ENCODE measurements at places on chromosomes 13 and 19.

- DNase-seq: peak; percentile 17
Observed at GRCh38 chr13:92573467-92574057, 653.0 kb upstream of the GPC6 start.

GRCh38 chr13:59842507-59842906, 321.2 kb downstream of the DIAPH3 start:
- no peak for DNase-seq

DNA sequence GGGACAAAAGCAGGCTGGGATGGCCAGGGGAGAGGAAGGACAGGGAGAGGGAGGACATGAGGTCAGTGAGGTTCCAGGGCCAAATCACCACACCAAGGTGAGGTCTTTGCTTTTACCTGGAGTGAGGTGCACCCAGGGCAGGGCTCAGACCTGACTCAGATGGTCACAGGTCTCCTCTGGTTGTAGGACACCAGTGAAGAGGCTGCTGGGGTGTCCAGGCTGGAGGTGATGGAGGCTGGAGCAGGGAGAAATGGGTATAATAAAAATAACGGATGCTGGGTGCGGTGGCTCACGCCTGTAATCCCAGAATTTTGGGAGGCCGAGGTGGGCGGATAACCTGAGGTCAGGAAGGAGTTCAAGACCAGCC, 6.9 kb downstream of the GRAMD1A start:
- no peak for DNase-seq

DNA sequence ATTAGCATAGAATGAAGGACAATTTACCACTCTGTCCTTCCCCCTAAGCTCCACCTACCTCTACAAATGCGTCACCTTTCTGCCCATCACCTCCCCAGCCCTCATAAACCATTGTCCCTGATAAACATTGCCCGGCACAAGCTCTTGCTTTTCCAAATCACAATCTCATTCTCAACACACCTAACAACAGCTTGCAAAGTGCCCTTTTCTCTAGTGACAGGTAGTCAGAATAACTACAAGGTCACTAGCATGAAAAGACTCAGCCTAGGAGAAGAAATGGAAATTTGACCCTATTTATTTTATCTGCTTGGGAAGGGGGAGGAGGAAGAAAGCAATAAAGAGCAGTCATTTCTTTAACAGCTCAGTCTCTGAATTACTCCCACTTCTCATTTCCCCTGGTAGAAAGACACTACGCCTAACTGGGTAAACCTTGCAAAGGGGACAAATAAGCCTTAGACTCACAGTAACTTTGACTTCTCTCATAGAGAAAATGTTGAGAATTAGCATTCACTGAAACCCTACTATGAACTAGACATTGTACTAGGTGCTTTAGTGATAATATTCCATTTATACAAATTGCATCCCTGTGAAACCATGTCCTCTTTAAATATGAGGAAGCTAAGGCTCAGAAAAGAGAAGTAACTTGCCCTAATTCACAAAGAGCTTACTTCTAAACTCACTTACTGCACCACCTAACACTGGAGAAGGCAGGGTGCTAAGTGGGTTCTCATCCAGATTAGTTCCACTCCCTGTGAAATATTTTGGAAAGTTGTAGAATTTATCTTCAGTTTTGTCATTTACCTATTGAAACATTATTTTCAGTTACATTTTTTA, 116.2 kb upstream of the FNDC3A start:
- DNase-seq: no peak

DNA sequence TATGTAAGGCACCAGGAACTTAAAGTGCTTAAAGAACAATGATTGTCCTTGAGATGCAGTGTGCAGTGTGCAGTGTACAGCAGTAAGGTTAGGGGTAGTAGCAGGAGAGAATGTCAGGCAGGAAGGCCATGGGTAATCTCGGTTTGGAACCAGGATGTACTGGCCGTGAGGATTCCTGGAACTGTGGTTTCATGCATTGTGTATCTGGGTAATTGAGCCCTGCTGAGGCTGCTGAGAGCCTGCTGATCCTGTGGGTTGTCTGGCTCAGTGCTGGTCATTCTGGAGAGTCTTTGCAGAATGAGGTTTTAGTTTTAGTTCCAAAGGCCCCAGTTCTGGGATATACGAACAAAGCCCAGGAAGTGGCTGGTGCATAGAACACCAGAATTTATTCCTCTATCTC, 71.0 kb downstream of the ZNF568 start:
- no peak for DNase-seq

DNA sequence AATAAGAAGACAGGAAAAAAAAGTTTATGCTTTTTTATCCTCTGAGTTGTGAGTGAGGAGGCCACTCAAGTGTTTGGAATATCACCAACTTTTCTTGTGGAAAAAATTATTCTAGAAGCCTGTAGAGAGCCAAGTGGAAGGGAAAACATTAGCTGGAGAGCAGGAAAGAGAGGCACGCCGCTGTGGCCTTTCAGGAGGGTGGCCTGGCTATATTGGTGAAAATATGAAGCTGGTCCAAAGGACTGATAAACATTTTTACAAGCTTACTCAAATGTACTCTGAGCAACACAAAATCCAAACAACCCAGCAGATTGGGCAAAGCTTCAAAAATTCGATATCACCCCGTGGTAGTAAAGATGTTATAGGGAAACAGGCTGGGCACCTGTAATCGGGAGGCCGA, 2.3 kb upstream of the EIF3G start:
- peak; percentile 73 for DNase-seq

- DNase-seq: no peak
Observed at GRCh38 chr13:113617961-113618360, 33.4 kb downstream of the TFDP1 start.

- DNase-seq: no peak
Observed at GRCh38 chr19:40594255-40594654, 6.9 kb upstream of the LTBP4 start.

- DNase-seq: no peak
Observed at GRCh38 chr13:105969761-105970160, 565.7 kb downstream of the EFNB2 start.

- no peak for DNase-seq
Observed at GRCh38 chr13:37636701-37637100, 38.1 kb upstream of the POSTN start.

DNA sequence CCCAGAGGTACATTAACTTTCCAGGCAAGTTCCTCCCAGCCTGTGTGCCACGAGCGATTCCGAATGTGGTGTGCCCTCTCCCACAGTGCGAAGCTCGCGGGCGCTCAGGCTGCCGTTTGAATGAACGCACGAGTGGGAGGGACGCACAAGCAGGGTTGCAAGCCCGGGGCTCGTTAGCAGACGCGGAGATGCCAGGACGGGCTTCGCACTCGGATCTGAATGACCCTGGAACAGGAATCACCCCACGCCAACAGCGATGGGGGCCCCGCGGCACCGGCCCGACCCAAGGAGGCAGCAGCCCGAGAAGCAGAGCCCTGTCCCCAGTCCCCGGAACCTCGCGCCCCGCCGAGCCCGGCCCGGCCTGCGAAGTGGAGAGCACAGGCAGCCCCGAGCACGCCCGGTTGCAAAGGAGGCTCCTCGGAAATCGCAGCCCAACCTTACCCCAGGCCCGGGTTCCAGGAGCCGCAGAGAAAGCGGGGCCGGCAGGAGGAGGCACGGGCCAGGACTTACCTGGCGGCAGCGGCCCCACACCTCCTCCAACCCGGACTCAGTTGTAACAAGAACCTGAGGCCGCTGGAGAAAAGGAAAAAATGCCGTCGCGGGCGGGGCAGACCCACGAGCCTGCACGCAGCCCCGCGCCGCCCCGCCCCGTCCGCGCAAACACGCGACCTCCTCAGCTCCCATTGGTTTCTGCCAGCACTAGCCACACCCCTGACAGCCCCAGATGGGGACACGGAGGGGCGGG, at the start of gene SLC25A30:
Gene SLC25A30 (minus strand): TSS at position 584 of the 745 bp plus-strand sequence. CDS start 6,948 bp downstream, outside the sequence.
- DNase-seq: peak; percentile 80

DNA sequence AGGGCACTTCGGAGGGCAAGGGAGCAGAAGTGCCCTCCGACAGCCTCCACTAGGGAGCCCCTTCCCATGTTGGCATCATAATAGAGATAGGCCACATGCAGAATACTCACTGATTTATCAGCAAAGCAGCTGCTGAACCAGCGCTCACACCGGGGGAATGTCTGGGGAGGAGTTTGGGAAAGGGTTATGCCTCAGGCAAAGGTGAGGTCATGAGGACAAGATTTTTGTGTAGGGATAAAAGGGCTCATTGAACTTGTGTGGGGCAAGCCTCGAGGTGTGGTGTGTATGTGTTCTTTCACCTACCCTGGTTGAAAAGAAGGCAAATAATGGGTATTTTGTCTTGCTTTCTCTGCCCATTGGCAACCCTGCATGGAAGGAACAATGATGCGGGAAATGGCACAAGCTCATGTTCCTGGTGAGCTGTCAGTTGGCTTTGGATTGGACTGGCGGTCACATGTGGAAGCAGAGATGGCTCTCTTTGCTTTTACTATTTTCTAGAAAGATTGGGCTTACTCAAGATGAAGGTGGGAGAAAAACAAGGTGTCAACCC, 39.1 kb upstream of the SLC7A9 start:
- DNase-seq: no peak

- no peak for DNase-seq
Observed at GRCh38 chr19:23905771-23906170, 8.9 kb upstream of the ZNF726 start.

GRCh38 chr19:30255791-30256495, 116.2 kb upstream of the ZNF536 start:
- no peak for DNase-seq

DNA sequence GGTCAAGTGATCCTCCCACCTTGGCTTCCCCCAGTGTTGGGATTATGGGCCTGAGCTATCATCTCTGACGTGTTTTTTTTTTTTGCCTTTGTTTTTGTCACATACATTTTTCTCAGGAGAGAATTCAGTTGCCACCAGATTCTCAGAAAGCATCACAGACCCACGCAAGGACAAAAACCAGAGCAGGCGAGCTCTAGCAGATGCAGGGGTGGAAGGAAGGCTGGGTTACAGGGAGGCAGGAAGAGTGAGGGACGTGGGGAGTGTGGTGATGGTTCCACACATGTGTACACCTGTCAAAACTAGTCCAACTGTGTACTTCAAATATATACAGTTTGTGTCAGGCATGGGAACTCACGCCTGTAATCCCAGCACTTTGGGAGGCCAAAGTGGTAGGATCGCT, 4.3 kb downstream of the TMEM161A start:
- DNase-seq: no peak

- peak; percentile 57 for DNase-seq
Observed at GRCh38 chr19:14383661-14384555, 2.7 kb downstream of the ADGRE5 start.

- no peak for DNase-seq
Observed at GRCh38 chr19:6963244-6963852, 57.9 kb downstream of the MBD3L2B start.

GRCh38 chr19:49475995-49476880, 2.2 kb downstream of the FLT3LG start:
- DNase-seq: no peak

DNA sequence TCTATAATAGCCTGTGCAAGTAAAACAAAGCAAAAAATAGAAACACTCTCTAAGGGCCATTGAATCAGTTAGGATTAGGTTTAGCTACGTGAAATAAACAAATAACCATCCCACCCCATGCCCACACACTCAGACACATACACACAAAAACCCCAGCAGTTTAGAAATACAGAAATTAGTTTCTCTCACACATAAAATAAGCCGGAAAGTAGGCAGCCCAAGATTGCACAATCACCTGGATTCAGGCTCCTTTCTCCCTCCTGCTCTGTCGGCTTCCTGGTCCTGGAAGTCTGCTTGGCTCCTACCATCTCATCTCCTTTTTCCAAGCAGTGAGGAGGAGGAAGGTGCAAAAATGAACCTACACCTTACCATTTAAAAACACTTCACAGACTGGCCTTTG, 22.6 kb upstream of the USP12 start:
- peak; percentile 42 for DNase-seq

DNA sequence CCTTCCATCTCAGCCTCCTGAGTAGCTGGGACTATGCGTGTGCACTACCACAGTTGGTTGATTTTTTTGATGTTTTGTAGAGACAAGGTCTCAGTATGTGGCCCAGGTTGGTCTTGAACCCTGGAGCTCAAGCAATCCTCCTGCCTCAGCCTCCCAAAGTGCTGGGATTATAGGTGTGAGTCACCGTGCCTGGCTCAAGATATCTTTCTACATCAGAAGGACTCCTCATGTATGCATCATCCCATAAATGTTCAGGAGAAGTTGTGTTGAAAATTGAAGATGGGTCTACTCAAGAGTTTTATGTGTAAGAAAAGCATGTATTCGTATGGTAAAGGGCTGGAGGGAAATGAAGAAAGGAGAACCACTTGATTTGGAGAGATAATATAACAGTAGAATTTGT, 71.8 kb upstream of the STK24 start:
- peak; percentile 11 for DNase-seq

GRCh38 chr19:15210323-15210781, 9.6 kb upstream of the NOTCH3 start:
- peak; percentile 94 for DNase-seq

- no peak for DNase-seq
Observed at GRCh38 chr13:107034236-107034872, 466.4 kb upstream of the ARGLU1 start.

DNA sequence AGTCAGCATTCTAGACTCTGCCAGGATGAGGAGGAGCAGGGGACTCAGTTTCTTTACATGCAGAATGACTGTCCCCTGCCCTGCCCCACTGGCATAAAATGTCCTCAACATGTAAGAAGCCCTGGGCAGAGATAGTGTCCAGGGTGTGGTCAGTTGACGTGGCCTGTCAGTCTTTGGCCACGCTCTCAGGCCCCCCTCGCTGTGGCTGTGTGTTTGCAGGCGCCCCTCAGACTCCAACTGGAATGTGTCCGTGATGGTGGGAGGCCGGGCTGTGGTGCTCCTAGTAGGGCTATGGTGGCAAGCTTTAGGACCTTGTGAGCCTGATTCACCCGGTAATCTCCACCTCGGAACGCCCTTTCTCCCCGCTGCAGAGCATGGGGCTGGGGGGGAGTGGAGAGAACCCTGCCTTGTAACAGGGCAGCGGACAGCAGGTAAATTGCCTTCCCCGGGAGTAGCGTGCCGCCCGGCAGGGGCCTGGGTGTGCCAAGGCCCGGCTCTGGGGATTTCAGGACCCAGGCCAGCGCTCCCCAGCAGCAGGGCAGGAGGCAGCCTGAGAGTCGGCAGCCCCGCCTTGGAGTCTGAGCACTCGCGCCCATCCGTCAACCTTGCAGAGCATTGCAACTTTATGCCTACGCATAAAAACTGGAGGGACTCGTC, 62.3 kb downstream of the CHST8 start:
- peak; percentile 7 for DNase-seq

Data from fibroblast of mammary gland (primary cell).